ENCODE measurements at places on chromosomes 3 and 15. TPM values are rescaled to one million over a fixed set of nuclear protein-coding genes. Genes with fewer than 3 reads are reported as not detected.
A peak's percentile ranks its signal among the peaks of the same experiment; 100 is the strongest.

DNA sequence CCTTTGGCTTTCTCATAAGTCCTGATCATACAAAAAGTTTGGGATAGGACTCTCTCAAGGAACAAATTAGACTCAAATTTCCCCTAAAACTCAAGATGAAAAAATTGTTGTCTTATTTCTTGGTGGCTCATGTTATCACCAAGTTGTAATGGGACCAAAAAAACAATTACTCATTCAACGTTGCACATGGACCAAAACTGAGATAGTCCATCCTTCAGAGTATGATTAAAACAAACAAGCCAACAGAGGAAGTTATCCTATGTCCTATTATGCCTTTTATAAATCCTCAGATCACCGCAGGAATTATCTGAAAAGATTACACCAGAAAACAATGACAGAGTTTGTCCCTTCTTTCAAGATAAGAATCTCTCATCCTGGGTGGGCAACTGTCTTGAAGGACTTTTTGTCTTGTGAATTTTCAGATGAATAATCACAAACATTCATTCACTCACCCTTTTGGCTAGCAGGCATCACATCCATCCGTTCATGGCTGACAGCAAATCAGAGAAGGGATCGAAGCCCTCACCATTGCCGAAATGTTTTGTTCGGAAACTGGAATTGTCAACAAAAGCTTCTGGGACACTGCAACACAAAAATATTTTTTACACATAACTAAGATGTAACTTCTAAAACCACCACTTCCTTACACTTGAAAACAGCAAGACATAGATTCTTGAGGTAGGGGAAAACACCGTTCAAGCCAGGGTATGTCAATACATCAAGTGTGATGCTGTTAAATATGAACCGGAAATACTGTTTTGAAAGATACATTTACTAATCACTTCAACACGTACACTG lies 90.4 kb downstream of the FOXP1 start:
- peak overlapping the region; percentile 73 for H3K4me3 ChIP-seq
- peaks cover 13% of the 10 kb centered on the region for H3K36me3 ChIP-seq
- no peaks in the 10 kb centered on the region for H3K27me3 ChIP-seq
- DNase-seq = no peak
- H3K4me1 ChIP-seq = peaks cover 86% of the 10 kb centered on the region

DNA sequence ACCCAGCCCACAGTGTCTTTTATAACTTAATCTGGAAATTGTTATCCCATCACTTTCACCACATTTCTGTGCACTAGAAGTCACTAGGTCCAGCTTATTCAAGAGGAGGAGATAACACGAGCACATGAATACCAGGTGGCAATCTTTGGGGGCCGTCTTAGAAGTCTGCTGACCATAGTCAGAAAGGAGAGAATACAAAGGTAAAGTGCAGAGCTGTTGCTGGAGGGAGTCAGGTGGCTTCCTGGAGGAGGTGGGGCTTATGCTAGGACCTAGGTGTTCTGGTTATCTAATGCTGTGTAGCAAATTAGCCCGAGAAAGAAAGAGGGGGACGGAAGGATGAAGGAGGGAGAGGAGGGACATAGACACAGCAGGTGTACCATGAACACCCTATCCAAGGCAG lies 46.5 kb downstream of the SLC6A20 start:
- no peaks in the 10 kb centered on the region for H3K4me1 ChIP-seq
- no peak overlapping the region for H3K4me3 ChIP-seq
- no peak for DNase-seq

DNA sequence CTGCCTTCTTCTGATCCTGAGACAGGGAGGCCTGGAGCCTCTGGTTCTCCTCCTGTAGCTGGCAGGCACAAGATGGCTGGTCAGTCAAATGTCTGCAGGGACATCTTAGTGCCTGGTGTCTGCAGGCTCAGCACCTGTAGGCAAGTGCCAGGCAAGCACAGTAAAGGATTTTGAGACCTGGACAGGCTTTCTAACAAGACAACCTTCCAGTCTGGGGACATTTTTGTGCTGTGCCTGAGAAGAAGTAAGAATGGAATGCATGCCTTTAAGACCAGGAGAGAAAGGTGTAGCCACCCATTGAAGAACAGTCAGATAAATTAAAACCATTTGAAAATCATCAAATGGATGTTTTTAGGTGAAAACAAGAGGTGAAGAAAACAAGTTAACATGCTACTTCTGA lies 31.2 kb downstream of the DZIP1L start:
- H3K27me3 ChIP-seq = peaks cover 9% of the 10 kb centered on the region
- no peaks in the 10 kb centered on the region for H3K36me3 ChIP-seq
- no peak overlapping the region for H3K27ac ChIP-seq
- no peak overlapping the region for H3K4me3 ChIP-seq

GRCh38 chr3:19920401-19921080 lies 13.5 kb downstream of the EFHB start:
- no peaks in the 10 kb centered on the region for H3K36me3 ChIP-seq
- H3K27me3 ChIP-seq = no peaks in the 10 kb centered on the region
- H3K4me1 ChIP-seq = no peaks in the 10 kb centered on the region

GRCh38 chr3:35746492-35746891 lies 107.2 kb downstream of the ARPP21 start:
- no peaks in the 10 kb centered on the region for H3K4me1 ChIP-seq
- no peak overlapping the region for H3K4me3 ChIP-seq
- no peaks in the 10 kb centered on the region for H3K27me3 ChIP-seq

DNA sequence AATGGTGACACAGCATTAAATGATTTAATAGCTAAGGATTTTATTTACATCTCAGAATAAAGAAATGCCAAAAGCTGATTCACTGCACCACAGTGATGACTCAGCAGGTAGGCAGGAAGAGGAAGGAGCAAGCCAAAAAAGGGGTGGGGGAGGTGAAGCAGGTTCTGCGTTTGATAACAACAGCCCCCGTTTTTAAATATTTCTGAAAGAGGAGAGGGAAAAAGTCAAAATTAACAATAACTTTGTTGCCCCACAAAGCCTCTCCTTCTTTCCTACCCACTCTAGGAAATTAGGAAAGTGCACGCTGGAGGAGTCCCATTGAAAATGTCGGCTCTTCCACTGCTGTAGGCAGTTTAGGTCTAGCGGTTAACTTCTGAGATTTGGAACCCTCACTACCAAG lies 9.9 kb upstream of the CCDC54 start:
- H3K36me3 ChIP-seq = no peaks in the 10 kb centered on the region
- peak; percentile 48 for DNase-seq
- peaks cover 10% of the 10 kb centered on the region for H3K27me3 ChIP-seq
- H3K4me1 ChIP-seq = peaks cover 5% of the 10 kb centered on the region
- no peak overlapping the region for H3K27ac ChIP-seq
- no peak overlapping the region for H3K4me3 ChIP-seq

GRCh38 chr3:12870942-12871341 lies 29.6 kb upstream of the RPL32 start:
- H3K4me3 ChIP-seq = no peak overlapping the region
- H3K36me3 ChIP-seq = no peaks in the 10 kb centered on the region
- no peak overlapping the region for H3K27ac ChIP-seq
- peaks cover 19% of the 10 kb centered on the region for H3K27me3 ChIP-seq
- DNase-seq = no peak
- peaks cover 7% of the 10 kb centered on the region for H3K4me1 ChIP-seq

DNA sequence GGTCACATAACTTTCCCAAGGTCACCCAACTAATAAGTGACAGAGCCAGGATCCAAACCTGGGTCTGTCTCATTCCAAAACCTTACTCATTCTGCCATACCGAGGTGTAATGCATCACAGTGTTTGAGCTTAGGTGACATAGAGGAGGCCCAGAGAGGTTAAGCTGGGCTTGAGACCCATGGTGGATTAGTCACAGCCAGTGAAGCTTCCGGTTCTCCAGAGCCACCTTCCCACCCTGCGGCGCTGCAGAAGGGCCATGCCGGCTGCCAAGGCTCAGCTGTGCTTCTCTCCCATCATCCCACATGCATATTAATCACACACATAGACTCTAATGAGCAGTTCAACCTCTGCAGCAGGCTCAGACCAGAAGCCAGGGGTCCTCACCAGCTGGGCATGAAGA lies 42.2 kb downstream of the SPSB4 start:
- H3K27ac ChIP-seq = no peak overlapping the region
- no peak for DNase-seq
- no peaks in the 10 kb centered on the region for H3K4me1 ChIP-seq
- H3K27me3 ChIP-seq = no peaks in the 10 kb centered on the region
- H3K4me3 ChIP-seq = no peak overlapping the region
- H3K36me3 ChIP-seq = no peaks in the 10 kb centered on the region

GRCh38 chr3:33658991-33659848 lies 58.8 kb downstream of the CLASP2 start:
- no peaks in the 10 kb centered on the region for H3K36me3 ChIP-seq
- no peak overlapping the region for H3K27ac ChIP-seq
- peak overlapping the region; percentile 49 for H3K4me3 ChIP-seq
- H3K4me1 ChIP-seq = peaks cover 29% of the 10 kb centered on the region

The DNAH12 gene
- 0.05 TPM for total RNA-seq

The OIP5 gene
- 10.7 TPM for total RNA-seq

The FHIT gene
- total RNA-seq = 22.7 TPM

The CELSR3 gene
- total RNA-seq = 5.1 TPM

The RLBP1 gene
- not detected for total RNA-seq

The CKMT1A gene
- total RNA-seq = 0.41 TPM

The YEATS2 gene
- total RNA-seq = 38.1 TPM

Measured in activated naive CD4-positive, alpha-beta T cell treated with anti-CD3 and anti-CD28 coated beads for 36 hours (primary cell).